ENCODE measurements at places on chromosomes 7 and 10.
A peak's percentile ranks its signal among the peaks of the same experiment; 100 is the strongest.

- no peak overlapping the region for H3K27ac ChIP-seq
- no peaks in the 10 kb centered on the region for H3K36me3 ChIP-seq
- H3K4me1 ChIP-seq, result no peaks in the 10 kb centered on the region
- H3K27me3 ChIP-seq, result no peaks in the 10 kb centered on the region
These were observed 112.7 kb downstream of the ARHGAP22 start for GRCh38 chr10:48492201-48492600.

GRCh38 chr7:148884049-148884298 lies at the start of gene EZH2:
TSS of gene EZH2 (minus strand) at chr7:148884291. CDS start at chr7:148847298, 36,993 bp downstream.
- H3K36me3 ChIP-seq, result no peaks in the 10 kb centered on the region
- H3K27ac ChIP-seq, result peak within 1 kb of the TSS; percentile 95
- H3K27me3 ChIP-seq, result no peaks in the 10 kb centered on the region
- H3K4me1 ChIP-seq, result peaks cover 1% of the 10 kb centered on the region

DNA sequence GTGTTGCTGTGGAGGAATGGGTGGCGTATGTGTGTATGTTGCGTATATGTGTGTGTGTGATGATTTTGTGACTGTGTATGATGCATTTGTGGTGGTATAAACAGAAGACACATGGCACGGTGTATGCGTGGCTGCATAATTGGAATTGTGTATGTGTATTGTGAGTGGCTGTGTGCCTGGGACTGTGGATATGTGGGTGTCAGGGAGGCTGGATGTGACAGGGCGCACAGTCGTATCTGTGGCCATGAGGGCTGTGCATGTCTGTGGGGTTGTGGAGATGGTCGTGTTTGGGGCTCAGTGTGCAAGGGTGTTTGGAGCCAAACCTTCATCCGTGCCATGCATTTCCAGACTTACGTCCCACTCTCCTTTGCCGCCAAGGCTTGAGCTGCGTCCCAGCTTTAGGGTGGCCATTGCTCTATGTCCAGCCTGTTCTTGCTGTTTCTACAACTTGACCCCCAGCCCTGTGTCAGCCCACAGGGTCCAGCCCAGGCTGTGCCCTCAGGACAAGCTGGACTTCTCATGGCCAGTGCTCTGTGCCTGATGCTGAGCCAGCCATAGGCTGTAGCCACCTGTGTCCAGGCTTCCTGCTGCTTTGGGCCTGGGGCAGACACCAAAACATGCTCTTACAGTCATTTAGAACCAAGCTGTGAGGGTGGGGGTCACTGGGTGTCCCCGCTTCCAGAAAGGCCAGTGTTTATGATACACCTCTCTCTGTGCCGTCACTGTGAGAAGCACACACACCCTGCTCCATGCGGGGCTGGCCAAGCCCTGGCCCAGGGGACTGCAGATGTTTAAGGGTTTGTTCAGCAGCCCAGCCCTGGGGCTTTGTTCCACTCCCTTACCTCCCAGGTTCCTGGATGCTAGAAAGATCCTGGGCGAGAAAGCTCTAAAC lies 127.6 kb downstream of the NEURL1 start:
- no peaks in the 10 kb centered on the region for H3K27me3 ChIP-seq
- H3K27ac ChIP-seq, result no peak overlapping the region
- no peak overlapping the region for H3K4me3 ChIP-seq
- peaks cover 11% of the 10 kb centered on the region for H3K36me3 ChIP-seq

GRCh38 chr7:47460251-47460989 lies 121.5 kb downstream of the TNS3 start:
- H3K27me3 ChIP-seq, result no peaks in the 10 kb centered on the region
- no peak overlapping the region for H3K27ac ChIP-seq
- peaks cover 21% of the 10 kb centered on the region for H3K4me1 ChIP-seq
- H3K36me3 ChIP-seq, result no peaks in the 10 kb centered on the region
- no peak for DNase-seq
- H3K4me3 ChIP-seq, result no peak overlapping the region

GRCh38 chr10:93746844-93747284 lies 10.9 kb upstream of the LGI1 start:
- no peaks in the 10 kb centered on the region for H3K36me3 ChIP-seq
- peaks cover 13% of the 10 kb centered on the region for H3K4me1 ChIP-seq
- H3K27me3 ChIP-seq, result no peaks in the 10 kb centered on the region
- peak overlapping the region; percentile 54 for H3K27ac ChIP-seq
- no peak overlapping the region for H3K4me3 ChIP-seq

DNA sequence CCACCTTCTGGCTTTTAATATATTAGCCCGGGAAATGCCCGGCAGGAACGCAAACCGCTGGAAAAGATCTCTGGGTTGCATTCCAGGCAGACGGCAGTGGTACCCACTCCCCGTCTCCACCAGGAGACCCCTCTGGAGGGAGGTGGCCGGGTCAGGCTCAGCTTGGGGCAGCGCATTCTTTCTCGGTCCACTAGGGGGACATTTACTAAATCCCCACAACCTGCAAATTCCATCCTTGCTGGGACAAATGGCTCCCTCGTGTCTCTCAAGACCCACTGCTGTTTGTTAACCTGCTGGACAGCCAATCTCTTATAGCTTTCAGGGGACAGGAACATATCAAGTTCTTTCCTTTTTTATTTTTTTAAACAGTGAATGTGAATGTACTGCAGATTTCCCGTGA lies 45.8 kb upstream of the CARD11 start:
- no peaks in the 10 kb centered on the region for H3K36me3 ChIP-seq
- DNase-seq, result peak; percentile 21
- H3K4me1 ChIP-seq, result peaks cover 5% of the 10 kb centered on the region
- peaks cover 2% of the 10 kb centered on the region for H3K27me3 ChIP-seq
- H3K4me3 ChIP-seq, result no peak overlapping the region
- H3K27ac ChIP-seq, result no peak overlapping the region

DNA sequence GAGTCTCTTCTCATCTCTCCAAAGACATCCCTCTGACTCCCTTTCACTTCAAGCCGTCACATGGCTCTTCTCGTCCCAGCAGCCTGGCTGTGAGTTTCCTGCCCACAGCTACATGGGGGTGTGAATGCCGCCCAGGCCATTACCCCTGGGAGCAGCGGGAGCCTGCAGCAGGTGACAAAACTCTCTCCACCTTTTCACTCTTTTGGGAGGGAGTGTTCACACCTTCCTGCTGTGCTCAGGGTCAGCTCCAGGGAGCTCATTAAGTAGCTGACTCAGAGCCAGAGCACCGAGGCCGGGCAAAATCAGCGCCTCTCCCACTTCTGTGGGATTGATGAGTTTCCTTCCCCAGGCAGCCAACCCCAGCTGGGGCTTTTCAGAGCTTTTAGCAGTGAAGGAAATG lies 271.3 kb downstream of the TYW1 start:
- DNase-seq, result no peak
- no peak overlapping the region for H3K27ac ChIP-seq
- no peaks in the 10 kb centered on the region for H3K4me1 ChIP-seq
- H3K4me3 ChIP-seq, result no peak overlapping the region

- no peak overlapping the region for H3K27ac ChIP-seq
- H3K27me3 ChIP-seq, result no peaks in the 10 kb centered on the region
These were observed 5.5 kb upstream of the LAMB4 start for GRCh38 chr7:108135446-108136190.

DNA sequence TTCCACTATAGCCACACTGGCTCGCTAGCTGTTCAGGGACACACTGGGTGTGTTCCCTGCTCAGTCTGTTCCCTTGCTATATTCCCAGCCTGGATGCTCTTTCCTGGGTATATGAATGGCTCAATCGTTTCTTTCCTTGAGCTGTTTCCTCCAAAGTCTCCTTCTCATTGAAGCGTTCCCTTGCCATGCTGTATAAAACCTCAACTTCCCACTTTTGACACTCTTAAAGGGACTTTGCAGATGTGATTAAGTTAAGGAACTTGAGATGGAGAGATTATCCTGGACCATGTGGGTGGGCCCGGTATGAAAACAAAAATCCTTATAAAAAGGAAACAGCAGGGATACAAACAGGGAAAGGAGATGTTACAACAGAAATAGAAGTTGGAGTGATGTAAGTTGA lies 973.1 kb downstream of the LRMDA start:
- DNase-seq, result no peak
- no peak overlapping the region for H3K4me3 ChIP-seq
- H3K27ac ChIP-seq, result no peak overlapping the region
- H3K4me1 ChIP-seq, result no peaks in the 10 kb centered on the region
- H3K27me3 ChIP-seq, result no peaks in the 10 kb centered on the region
- H3K36me3 ChIP-seq, result no peaks in the 10 kb centered on the region
